NCI-H187 treated with DMSO at 0.1 percent for 48 hours (cell line): ENCODE measurements at places on chromosomes 11 and 22.
A peak's percentile ranks its signal among the peaks of the same experiment; 100 is the strongest.

- no peak for DNase-seq
These were observed at the start of gene OR4D5 for GRCh38 chr11:123939317-123939716. Gene OR4D5, plus strand, starts transcription at chr11:123939617. Its CDS starts 0 bp downstream, at chr11:123939617.

DNA sequence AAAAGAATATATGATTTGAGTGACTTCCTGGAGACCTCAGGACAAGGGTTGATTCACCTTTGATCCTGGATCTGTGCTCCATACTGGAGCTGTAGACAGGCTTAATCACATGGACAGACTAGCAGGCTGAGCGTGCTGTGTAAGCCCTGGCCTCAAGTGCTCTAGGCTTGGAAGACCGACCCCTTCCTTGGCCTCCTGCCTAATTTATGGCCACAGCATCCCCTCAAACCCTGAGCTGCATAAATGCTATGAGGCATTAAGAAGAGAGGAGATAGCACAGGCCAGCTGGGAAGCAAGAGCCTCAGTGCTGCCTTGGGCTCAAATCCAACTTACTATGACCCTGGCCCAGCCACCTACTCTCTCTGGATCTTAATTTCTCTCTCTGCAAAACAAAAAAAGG is 385.1 kb downstream of the BUD13 start:
- DNase-seq = no peak

DNA sequence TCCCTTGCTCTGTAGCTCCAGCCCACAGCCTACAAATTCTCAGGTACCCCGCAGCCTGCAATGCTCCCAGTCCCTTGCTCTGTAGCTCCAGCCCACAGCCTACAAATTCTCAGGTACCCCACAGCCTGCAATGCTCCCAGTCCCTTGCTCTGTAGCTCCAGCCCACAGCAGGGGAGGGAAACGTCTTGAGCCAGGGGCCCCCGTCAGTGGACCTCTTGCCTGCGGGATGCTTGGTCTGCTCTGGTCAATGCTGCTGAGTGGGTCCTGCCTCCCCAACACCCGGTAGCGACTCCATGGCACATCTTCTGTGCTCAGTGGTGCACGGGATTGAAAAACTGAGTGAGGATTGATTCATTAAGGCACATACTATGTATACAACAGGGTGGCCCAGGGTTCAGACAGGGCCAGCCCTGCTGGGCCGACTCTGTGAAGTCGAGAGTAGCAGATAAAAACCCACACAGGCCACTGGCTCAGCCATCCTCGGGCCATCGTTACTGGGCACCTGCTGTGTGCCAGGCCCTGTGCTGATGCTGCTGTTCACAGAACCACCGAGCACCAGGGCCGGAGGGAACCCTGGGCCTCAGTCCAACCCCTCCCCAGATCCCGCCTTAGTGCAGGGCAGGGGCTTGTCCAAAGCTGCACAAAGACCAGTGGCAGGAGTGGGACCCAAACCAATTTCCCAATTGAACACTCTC is 69.7 kb downstream of the MYO7A start:
- no peak for DNase-seq

DNA sequence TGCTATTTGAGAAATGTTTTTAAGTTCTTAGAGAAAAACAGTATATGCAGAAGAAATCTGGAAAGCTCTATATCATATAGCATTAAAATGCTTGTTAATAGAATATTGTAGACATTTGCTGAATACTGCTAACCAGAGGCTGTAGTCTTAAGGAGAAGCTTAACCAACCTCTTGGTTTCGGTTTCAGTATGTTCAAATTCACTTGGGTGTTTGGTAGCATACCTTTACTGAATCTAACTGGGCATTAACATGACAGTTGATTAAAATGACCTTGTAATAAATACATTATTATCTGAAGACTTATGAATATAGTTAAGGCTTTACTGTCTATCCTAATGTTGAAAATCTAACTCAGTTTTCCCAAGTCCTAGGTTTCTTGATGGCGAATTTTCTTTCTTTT is 5.4 kb downstream of the PCF11 start:
- no peak for DNase-seq

DNA sequence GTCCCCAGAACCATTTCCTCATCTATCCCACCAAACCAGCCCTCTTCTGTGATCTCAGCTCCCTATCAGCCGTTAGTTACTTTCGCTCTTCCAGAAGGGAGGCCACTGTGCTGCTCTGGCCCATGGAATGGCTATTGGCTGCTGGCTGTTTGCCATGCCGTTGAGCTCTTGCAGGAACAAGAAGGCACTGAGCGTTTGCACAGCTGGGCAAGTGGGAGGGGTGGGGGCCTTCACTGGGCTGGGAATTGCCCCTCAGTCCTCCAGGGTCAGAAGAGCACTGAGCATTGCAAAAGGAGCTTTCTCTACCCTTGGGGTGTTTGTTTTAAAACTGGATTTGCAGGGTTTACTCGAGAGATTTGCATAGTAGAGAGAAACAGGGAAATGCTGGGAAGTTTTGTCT is 129.0 kb upstream of the PARVA start:
- DNase-seq = peak; percentile 52

- no peak for DNase-seq
These were observed 437.4 kb downstream of the JRKL start for GRCh38 chr11:96827164-96827563.

DNA sequence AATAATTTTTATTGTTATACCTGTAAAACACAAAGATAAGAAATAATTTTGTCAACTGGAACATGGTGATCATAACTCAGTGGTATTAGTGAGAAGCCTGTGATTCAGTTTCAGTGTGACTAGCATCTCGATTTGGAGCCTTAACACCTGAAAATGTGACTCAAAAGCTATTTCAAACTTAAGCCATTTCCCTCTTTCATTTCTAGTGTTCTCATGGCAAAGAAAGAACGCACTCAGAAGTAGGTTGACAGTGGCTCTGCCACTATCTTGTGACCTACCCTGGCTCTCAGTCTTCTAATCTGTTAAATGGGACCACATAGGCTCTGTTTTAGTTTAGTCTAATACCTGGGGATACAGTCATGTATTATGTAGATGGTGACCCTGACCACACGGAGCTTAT is 62.7 kb downstream of the ISX start:
- DNase-seq = no peak

GRCh38 chr11:119635041-119635740 is 93.8 kb downstream of the NECTIN1 start:
- no peak for DNase-seq

DNA sequence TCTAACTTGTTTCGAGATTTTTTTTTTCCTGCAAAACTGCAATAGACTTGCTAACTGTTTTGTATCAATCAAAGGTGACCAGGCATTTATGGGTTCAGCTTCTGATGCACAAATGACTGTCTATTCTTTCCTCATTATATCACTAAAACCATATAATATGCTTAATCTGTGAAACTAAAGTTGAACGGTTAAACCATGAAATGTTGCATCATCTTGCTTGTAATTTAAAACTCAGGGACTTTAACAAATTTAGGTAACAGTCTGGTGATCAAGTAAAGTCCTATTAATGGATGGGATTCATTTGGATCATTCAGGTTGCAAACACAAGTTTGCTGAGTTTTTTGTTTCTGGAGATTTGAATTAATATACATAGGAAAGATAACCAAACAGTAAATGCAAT is 232.0 kb upstream of the LUZP2 start:
- no peak for DNase-seq

DNA sequence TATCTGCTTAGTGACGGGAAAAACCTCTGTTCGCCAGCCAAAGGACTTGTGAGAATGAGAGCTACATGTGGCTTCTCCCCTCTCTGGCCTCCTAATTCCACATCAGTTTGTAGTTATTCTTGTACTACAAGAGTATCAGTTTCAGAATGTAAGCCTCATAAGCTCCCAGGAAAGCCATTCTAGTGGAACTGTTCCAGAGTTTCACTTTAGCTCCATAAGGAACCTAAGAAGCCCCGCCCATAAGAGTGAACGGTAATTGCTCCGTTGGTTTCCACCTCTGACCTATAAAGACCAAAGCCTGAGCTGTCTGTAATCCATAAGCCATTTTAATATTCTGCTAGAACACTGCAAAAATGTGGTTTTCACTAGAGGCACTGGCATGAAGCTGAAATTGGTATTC is 53.0 kb downstream of the SIK3 start:
- DNase-seq = no peak

- no peak for DNase-seq
These were observed 117.8 kb downstream of the NTM start for GRCh38 chr11:131488238-131488637.

GRCh38 chr11:57323855-57324153 is 948 bp downstream of the TNKS1BP1 start:
- no peak for DNase-seq

DNA sequence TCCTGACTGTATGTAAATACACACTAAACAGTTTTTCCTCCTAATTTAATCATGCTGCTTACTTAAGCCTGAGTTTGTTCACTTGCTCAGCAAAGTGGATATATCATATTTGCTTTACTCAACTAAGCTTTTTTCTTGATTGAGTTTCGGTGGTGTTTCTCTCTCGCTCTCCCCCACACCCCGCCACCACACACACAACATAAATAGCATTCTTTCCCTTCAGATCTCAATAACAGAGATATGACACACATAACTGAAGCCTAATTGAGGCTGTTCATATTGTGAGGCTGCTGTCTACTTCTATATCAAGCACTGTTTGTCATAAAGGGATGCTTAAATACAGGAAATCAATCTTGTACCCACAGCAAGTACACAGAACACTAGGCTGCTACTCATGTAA is 364.9 kb downstream of the FAT3 start:
- no peak for DNase-seq

DNA sequence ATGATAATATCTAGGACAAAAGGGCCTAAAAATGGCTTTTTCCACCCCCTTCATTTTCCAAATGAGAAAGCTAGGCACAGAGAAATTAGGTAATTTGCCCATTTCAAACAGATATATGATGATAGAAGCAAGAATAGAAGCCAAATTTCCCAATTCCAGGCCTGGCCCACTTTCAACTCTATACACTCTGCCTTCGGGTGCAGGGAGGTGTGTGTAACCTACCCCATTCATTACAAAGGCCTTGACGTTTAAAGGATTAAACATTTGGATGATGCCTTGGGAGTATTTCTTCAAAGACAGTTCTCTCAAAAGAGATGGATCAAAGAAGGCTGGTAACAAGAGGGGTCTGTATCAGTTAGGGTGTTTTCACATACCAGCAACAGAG is 134.1 kb downstream of the CCDC34 start:
- DNase-seq = no peak

DNA sequence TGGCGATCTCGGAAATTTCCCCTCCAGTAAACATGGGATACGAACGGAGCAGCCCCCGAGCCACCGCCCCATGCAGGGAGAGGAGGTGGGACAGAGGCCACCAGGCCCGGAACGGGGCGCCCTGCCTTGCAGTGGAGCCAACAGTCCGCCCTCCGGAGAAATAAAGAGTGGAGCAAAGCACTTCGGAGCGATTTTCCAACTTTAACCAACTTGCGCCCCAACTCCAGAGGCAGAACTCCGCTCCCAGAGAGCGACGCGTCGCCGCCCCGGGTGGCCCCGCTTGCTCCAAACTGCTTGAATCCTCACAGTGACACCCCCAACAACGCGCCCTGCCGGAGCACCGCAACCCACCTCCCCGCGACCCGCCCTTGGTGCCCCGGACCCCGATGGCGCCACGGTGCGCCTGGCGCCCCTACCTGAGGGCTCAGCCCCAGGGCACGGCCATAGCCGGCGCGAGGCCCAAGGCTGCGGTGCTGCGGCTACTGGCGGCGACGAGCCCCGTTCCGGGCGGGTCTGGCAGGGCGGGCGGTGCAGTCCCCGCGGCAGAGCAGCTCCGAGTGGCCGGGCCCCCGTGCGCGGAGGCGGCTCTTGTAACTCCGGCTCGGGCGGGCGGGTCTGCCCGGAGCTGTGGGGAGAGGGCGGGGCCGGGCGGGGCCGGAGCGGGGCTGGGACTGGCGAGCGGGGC is at the start of gene AHNAK:
AHNAK (minus strand) TSS at position 563 of the 685 bp plus-strand sequence. CDS start 10,708 bp downstream, outside the sequence.
- no peak for DNase-seq

DNA sequence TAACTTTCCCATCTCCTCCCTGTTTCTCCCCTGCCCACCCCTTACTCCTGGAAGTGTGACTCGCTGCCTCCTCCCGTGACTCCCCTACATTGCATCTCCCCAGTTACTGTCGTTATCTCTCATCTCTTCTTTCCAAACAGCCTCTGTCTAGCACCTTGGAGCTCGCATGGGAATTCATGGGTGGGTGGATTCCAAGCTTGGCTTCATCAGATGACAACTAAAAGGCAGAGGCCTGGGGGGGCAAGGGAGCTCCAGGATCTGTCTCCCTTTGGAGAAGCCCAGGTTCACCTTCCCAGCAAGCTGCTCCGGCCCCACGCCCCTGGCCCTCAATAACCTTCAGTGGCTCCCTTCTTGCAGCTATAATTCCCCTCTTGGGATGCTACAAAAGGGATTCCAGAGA is 6.9 kb upstream of the CCND1 start:
- no peak for DNase-seq

DNA sequence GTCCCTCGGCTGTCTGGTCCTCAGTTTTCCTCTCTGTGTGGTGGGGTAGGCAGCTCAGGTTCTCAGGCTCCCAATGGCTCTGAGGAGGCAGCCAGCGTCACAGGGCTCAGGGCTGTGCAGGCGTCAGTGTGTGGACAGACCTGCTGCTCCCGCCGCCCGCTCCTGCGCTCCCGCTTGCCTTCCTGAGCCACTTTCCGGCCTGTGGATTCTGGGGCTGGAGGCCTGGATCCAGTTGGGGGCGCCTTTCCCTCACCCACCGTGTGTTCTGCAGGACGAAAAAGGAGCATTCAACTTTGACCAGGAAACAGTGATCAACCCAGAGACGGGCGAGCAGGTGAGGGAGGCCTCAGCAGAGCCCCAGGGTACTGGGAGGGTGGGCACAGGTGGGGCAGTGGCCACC is 14.7 kb downstream of the DPP3 start:
- no peak for DNase-seq

DNA sequence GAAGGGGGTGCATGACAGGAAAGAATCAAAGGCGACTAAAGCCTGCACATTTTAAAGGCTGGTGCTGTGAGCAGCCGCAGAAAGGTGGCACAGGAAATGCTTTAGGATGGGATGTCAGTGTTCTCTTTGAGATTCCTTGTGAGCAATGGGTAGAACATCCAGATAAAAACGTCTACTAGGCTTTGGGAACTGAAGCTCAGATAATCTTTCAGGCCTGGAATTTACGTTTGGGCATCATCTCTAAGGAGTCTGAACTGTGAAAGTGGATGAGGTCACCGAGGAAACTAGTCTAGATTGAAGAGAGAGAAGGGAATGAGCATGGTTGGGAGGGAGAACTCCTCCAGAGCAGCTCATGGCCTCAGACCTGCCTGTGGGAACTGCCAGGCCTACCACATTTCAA is 65.7 kb downstream of the FLI1 start:
- DNase-seq = no peak

- no peak for DNase-seq
These were observed 152.9 kb downstream of the SNX19 start for GRCh38 chr11:130763087-130763980.

DNA sequence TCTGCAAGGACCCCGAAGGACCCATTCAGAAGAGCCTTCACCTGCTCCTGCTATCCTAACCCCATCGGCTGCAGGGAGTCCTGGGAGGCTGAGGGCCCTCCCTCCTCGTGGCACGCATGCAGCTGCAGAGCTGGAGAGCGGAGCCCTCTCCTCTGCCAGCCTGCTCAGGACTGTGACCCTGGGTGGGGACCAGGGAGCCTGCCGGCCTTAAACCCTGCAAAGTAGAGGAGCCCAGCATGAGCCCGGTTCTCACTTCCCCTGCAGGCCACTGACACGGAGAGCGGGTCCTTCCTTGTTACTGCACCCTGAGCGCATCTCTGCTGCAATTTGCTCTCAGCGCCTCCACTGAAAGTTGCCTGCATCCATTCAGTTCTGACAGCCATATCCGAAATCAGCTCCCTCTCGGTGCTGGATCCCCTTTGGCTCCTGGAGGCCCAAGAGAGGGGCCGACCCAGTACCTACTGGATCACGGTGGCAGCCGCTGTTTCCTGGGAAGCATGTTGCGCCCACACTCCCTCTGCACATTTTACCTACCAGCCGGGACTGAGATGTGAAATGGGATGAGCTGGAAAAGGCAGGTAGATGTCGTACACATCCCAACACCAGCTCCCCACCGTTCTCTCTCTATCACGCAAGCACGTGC is 312.1 kb downstream of the NTM start:
- DNase-seq = no peak
